ENCODE measurements at places on chromosomes 11 and 22.

DNA sequence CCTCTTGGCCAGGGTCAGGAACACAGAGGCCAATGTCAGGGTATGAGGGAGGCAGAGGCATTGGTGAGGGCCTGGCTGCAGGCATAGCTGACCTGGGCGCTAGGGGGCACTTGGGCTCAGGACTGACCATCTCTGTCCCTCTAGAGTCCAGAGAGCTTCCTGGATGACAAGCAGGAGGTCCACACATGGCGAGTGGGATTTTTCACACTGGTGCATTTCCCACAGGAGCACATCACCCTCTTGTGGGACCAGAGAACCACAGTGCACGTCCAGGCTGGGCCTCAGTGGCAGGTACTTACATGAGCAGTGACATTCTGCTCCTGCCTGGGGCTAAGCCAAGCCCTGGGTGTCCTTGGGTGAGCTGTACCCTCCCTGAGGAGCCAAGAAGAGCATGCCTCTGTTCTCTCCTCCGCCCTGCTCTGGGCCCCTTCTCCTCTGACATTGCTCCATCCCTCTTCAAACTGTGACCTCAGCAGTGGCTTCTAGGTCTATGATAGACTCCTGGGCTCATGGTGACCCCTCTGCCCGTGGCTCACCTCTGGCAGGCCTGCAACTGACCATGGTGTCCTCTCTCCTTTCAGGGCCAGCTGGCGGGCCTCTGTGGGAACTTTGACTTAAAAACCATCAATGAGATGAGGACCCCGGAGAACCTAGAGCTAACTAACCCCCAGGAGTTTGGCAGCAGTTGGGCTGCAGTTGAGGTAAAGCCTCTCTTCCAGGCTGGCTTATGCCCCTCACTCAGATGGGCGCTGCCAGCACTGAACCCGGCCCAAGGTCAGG lies 46.6 kb downstream of the OTOG start:
- no peak for DNase-seq

DNA sequence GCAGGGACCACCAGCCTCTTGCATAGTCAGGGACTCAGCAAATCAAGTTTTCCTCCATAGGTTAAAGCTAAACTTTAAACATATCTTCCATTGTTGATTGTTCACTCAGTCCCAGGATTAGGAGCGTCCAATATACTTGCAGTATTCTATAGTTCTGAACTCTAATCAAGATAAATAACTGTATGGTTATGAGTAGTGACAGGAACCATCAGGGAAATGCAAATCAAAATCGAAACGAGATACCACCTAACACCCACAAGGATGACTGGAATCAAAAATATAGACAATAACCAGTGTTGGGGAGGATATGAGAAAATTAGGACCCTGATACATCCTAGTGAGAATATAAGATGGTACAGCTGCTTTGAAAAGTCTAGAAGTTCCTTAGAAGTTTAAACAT lies 190.0 kb downstream of the ETS1 start:
- no peak for DNase-seq

- DNase-seq = no peak
Observed at GRCh38 chr11:102385085-102386007, 38.3 kb downstream of the BIRC2 start.

- no peak for DNase-seq
Observed at GRCh38 chr11:47187723-47188122, 1.5 kb upstream of the PACSIN3 start.

DNA sequence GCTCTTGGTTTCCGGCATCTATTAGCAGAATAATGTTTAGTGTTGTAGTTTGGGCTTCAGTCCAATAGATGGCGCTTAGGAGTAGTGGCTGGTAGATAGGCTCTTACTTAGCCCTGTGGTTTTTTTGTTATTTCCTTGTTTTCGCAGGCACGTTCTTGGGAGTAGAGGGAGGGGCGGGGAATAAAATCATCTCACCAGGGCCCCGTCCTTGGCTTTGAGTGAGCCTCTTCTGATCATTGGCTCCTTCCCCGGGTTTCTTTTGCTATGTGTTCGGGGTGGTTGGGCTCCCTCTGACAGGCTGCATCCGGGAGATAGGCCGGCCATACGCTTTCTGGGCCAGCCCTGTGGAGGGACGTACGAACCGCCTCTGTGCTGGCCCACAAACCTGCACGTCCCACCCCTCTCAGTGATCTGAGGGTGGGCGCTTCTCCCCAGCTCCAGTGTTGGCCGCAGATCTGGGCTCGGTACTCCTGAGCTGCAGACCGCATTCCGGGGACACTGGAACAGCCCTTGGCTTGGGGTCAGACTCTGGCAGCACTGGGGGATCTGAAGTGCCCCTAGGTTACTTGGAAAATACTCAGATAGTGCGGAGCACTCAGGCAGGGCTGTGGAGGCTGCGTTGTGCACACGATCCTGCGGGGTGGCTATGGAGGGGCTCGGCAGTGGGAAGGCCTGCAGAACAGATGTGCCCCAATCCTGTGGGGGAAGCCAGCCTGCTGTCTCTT lies 217.0 kb downstream of the DYNC2H1 start:
- DNase-seq = peak; percentile 43

Data from CD14-positive monocyte (primary cell).